ENCODE measurements at places on chromosomes 2 and 18. TPM values are rescaled to one million over a fixed set of nuclear protein-coding genes. Genes with fewer than 3 reads are reported as not detected.

DNA sequence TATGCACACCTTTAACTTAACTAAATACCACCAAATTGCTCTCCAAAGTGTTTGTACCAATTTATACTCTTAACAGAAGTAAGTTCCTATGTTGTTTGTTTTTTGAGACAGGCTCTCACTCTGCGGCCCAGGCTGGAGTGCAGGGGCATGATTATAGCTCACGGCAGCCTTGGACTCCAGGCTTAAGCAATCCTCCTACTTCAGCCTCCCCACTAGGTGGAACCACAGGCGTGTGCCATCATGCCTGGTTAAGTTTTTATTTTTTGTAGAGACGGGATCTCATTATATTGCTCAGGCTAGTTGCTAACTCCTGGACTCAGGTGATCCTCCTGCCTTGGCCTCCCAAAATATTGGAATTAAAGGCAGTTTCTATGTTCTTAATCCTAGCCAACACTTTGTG lies 13.1 kb upstream of the NAB1 start:
- DNase-seq = no peak

DNA sequence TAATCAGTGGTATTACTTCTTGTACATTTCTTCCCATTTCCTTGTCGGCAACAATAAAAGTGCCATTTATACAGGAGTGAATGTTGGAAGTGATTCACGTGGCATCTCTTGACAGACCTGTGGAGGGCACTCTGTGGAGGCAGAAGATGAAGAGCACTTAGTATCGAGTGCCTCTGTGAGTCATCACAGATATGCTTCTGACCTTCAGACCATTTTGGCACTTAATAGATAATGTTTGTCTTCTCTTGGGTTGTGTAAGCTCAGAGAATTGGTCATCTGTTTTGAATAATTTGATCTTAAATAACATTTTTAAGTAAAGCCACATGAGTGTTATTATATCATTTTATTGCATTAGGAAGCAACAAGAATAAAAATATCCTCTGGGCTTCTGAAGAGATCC lies 305.5 kb downstream of the PTPRM start:
- DNase-seq = peak; percentile 54

- no peak for DNase-seq
Observed at GRCh38 chr18:4384932-4385331, 70.2 kb downstream of the DLGAP1 start.

DNA sequence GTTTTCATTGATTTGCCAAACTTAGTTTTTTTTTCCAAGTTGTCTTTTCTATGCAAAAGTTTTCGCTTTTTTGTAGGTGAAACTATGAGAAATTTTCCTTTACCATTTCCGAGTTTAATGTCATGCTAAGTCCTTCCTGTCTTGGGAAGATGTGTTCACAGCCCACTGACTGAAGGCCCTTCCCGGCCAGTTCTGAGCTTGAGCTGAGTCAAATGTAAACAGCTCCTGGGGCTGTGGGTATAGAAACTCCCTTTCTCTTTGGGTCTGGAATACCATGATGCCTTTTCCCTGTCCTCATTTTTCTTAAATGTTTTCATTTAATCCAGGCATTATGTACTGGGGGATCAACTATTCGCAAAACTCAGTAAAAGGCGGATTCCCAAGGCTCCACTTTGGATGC lies 69.8 kb upstream of the IL1R1 start:
- DNase-seq = no peak

DNA sequence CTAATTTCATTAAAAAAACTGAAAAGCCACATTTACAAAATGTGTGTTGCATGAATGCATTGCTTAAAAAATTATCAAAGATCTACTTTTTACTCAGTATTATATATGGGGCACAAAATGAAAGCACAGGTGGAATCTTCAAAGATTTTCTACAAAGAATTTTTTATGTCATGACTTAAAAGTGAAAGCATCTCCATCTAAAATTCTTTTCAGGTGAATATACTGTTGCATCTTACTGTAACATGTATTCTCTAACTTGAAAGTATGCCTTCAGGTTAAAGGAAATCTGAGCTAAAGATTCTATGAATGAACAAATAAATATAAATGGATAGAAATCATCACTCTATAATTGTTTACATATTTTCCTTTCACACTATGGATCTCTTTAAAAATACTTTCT lies 66.8 kb upstream of the WDR75 start:
- DNase-seq = no peak

DNA sequence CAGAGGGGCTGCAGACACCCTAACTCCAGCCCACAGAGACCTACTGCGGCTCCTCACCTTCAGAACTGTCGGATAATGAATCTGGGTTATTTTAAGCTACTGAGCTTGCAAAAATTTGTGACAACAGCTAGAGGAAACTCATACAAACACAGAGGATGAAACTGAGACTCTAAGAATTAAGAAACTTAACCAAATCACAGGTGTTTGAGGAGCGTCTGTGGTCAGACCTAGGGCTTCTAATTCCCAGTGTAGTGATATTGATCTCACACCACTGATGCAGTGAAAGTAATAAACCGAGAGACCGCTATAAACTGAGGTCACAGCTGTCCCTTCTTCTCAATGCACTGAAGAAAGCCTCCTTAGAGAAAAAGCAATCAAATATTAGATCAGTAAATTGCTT lies 110.1 kb downstream of the RGPD3 start:
- no peak for DNase-seq

The OLA1 gene
- total RNA-seq = 93.9 TPM

- no peak for DNase-seq
Observed at GRCh38 chr2:116733699-116734098, 1080.8 kb upstream of the DDX18 start.

The PRADC1 gene
- total RNA-seq = 21.8 TPM

- no peak for DNase-seq
Observed at GRCh38 chr2:170141865-170142264, 36.1 kb upstream of the MYO3B start.

The CCDC141 gene
- total RNA-seq = not detected

GRCh38 chr18:70148039-70148938 lies 57.2 kb downstream of the RTTN start:
- no peak for DNase-seq

DNA sequence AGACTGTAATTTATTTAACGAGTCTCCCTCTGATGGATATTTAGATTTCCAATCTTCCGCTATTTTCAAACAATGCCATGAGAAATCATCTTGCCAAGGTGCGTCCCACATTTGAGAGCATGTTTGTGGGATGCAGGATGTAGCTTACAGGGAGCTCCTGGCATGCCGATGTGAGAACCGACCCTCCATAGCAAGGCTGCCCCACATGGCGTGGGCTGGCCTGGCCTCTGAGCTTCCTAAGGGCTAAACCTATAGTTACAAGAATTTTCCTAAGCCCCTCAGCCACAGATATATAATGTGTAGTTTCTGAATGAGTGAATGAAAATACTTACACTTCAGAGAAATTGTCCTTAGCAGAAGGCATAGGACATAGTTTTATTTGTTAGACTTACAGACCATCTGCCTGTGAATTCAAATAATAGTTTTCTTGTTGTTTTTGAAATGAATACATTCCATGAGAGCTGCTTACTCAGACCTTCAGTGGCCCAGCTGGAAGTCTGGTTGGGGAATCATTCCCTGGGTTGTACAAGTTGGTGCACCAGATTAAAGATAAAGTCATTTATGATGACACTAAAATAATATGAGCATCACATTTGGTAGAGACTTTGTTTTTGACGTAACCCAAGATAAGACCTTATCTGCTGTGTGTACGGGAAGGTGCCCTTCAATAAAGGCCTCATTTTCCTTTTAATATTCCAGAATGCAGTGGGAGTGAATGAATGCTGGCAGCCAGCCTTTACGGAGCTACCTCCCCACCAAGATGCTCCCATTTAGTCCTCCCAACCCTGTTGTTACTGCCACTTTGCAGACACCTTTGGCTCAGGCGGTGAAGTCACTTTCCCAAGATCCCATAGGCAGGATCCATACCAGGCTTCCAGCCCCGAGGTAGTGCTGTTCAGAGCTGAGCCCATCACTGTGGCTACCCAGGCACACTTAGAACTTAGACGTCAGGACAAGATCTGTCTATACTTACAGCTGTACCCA lies 107.1 kb downstream of the GLI2 start:
- no peak for DNase-seq

DNA sequence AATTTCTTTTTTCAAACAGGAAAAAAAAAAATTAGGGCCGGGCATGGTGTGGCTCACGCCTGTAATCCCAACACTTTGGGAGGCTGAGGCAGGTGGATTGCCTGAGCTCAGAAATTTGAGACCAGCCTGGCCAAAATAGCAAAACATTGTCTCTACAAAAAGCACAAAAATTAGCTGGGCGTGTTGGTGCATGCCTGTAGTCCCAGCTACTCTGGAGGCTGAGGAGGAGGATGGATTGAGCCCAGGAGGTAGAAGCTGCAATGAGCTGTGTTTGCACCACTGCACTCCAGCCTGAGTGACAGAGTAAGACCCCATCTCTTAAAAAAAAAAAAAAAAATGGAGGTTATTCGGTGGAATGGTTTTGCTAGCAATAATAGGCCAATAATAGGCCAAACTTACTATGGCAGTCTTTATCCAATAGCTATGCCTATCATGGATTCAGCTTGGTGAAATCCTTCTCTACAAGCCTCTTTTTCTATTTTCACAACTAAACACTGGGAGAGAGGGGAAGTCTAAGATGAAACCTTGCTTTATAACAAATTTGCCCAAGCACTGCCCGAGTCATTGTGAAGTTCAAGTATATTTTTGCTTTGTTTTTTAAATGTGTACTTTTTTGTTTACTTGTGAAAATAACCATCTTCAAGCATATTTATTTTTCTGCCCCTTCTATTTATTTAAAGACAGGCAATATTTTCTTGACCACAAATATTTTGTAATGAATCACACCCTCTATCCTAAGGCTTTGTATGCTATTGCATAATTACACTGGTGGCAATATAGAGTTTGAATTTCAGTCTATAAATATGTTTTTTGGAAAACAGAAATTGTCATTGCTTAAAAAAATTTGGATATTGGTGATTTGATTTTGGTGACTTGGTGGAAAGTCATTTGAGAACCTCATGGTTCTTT lies 20.0 kb upstream of the KYNU start:
- DNase-seq = no peak

The MFSD2B gene
- total RNA-seq = 0.82 TPM

The CPLX4 gene
- total RNA-seq = not detected

- no peak for DNase-seq
Observed at GRCh38 chr2:1600191-1601066, 143.9 kb downstream of the PXDN start.

GRCh38 chr2:136637402-136637801 lies 127.9 kb upstream of the THSD7B start:
- no peak for DNase-seq

DNA sequence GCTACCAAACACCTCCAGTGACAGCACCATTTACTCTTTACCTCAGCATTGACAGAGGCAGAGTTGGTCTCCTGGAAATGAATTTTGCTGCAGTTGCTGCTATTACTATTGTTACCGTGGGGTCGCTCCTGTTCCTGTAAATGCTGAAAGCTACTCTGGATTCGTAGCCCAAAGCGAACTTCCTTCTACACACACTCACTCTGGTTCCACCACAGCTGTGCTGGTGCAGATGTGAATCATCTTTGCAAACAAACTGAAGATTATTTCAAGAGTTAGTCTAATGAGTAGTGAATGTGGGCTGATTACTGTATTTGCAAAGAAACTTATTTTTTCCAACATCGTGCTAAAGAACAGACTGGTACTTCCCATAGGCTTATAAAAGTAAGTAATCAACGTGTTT lies 304.0 kb downstream of the LPIN1 start:
- no peak for DNase-seq

The ATP8B1 gene
- total RNA-seq = 100 TPM

DNA sequence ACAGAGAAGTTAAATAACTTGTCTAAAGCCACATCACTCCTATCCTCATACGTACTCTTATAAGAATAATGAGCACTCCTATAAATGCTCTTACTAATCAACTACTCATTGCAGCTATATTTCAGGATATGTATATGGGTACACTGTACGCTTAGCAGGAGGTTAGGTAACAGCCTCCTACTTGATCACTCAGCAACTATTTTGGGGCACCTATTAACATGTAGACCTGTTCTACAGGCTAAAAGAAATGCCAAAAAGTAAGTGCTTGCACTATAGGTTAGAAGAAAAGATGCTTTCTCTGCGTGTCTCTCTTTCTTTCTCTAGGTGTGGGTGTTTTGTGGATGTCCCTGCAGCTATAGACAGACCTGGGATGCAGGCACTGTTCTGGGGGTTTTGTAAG lies 83.1 kb downstream of the TMEM182 start:
- DNase-seq = no peak

DNA sequence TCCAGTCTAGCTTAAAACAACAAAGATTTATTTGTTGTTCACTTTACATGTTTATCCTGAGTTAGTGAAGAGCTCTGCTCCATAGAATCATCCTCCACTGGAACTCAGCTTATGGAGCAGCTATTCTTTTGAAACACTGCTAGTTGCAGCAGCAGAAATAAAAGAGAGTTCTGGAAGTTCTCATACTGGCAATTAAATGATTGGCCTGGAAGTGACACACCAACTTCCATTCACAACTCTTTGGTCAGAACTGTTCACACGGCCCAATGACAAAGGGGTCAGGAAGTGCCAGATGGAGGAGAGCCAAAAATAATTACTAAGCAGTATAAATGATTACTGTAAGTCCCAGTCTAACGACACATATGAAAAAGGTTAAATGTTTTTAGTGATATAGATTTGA lies 39.1 kb downstream of the FBXO11 start:
- peak; percentile 97 for DNase-seq

GRCh38 chr18:45355944-45356520 lies 259.2 kb upstream of the SLC14A2 start:
- DNase-seq = no peak

DNA sequence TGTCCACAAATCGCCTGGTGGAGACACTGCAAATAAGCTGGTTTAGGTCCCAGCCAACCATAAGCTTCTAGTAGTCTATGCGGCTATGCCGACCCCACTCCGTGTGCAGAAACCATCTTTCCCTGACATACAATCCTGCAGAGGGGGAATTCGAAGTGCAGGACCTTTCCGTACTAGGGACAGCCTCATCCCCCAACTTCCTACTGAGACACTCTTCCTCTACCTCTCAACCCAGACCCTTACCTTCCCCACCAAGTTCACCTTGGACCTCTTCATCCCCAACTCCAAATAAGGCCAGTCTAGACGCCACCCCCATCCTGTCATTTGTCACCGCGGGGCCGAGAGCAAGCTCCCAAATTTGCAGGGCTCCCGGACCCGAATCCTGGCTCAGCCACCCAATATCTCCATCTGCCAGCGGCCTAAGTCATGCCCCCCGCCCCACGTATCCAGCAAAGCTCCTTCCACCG lies 496 bp downstream of the SUCLG1 start:
- peak; percentile 30 for DNase-seq

The SFT2D3 gene
- 4.4 TPM for total RNA-seq

GRCh38 chr18:59002974-59003594 lies 136.6 kb upstream of the SEC11C start:
- no peak for DNase-seq

DNA sequence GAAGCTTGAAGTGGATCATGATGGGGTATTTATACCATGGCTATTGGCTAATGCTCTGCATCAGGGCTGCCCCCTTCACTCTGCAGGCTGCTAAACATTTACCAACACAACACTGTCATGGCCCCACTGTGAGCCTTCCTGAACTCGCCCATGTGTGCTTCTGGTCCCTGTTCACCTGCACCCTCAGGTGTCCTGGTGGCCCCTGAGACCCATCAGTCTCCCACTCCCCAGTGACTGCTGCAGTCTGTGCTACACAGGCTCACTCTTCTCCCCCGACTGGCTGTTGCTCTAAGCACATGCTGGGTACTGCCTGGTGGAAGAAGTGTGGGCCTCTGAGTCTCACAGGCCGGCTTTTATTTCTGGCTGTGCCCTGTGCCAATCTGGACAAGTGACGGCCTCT lies 183.0 kb upstream of the HS6ST1 start:
- no peak for DNase-seq

GRCh38 chr2:197705121-197705911 lies at the start of gene MARS2:
Gene MARS2 (plus strand): TSS chr2:197705369. CDS start chr2:197705406, 37 bp downstream.
- DNase-seq = peak; percentile 93

- DNase-seq = no peak
Observed at GRCh38 chr2:100891906-100892642, 72.1 kb downstream of the NPAS2 start.

Measured in endothelial cell of umbilical vein (primary cell).